ENCODE measurements at places on chromosomes 7 and 10.
A peak's percentile ranks its signal among the peaks of the same experiment; 100 is the strongest.

DNA sequence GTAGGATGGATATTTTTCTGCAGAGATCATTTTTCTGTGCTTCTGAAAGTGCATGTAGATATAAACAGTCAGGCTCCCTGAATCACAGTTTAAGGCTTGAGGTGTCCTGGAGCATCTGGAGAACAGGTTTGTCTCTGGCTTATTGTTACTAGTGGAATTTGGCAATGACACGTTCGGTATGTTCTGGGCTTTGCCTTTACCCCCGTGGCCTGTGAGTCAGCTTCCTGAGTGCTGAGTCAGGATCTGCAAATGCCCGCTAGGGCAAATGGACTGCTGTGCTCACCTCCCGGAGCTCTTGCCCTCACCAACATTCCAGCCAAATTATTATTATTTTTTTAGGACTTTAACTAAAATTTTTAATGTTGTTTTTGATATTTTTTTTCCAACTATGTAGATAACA lies 192.5 kb upstream of the PRSS1 start:
- no peak for DNase-seq

DNA sequence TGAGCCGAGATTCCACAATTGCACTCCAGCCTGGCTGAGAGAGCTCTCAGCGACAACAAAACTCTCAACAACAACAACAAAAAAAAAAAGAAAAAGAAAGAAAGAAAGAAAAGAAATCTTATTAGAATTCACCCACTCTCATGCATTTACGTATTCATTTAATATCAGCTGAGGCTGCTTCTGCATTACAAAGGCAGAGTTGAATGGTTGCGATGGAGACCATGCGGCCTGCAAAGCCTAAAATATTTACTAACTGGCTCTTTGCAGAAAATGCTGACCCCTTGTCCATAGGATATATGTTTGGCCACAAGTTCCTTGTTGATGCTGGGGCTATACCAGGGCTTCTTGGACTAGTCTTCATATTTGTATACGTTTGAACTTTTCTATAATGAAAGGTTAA lies 109.4 kb downstream of the SPDYE5 start:
- no peak for DNase-seq

GRCh38 chr7:116753130-116753529 lies 81.1 kb downstream of the MET start:
- DNase-seq: no peak

DNA sequence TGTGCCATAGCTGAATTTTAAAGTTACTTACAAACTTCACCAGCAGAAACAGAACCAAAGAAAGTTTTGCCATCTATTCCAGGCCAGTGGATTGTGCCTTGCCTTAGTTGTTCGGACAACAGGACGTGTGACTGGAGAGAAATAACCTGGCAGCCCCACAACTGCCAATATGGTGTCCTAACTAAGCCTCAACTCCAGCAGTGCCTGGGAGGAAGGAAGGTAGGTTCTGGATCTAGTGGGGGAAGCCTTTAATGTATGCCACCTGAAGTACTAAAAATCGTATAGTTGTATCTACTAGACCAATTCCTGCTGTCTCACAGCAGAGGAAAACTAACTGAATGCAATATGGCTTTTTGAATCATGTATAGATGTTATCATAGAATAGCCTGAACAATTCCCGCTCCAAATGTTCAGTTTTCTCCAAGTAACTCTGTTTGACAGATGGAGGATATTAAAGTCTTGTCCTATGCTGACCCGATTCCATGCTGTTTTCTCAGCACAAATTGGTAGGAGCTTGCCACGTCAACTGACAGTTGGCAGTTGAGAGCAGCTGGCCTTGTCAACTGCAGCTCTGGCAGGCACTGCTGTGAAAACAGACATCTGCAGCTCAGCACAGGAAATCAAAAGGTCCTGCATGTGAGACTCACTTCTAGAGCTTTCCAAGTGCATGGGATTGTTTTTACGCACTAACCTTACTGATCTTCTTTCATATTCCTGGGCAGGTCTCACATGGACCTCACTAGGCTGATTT lies 84.5 kb upstream of the WNT16 start:
- no peak for DNase-seq

DNA sequence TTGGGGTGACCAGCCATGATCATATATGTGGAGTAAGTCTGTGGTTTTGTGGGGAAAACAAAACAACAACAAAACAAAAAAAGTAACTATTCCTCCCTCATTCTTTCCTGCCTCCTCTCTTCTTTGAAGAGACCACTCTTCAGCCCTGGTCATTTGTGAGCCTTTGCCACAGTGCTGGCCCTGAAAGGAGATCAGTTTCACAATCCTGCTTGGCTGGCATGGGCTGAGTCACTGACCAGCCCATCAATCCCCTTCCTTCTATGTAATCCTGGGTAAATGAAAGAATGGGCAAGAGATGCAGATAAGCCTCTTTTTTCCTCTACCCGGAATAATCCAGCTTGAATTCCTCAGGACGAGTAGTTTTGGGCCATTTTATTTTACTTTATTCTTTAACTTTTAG lies 13.6 kb downstream of the CSTF2T start:
- no peak for DNase-seq

GRCh38 chr10:78568620-78569019 lies 500.1 kb upstream of the ZMIZ1 start:
- no peak for DNase-seq

DNA sequence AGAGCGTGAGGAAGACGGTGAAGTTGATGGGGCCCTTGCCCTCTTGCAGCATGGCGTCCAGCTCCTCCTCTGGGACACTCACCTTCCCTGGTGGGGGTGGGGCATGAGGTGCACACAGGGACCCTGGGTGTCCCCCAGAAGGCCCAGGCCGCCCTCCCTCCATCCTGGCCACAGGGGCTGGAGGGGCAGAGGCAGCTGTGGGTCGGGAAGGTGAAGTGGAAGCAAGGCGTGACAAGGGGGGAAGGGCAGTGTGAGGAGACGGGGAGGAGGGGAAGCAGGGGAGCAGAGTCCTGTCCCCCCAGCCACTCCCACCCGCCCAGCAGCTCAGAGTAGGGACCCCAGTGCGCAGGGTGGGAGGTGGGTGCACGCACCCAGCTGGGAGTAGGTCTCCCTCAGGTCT lies 791 bp downstream of the MYL7 start:
- DNase-seq: no peak

- no peak for DNase-seq
Measured at GRCh38 chr10:1404323-1405260, 332.7 kb downstream of the ADARB2 start.

- no peak for DNase-seq
Measured at GRCh38 chr7:148286150-148286549, 304.4 kb upstream of the C7orf33 start.

DNA sequence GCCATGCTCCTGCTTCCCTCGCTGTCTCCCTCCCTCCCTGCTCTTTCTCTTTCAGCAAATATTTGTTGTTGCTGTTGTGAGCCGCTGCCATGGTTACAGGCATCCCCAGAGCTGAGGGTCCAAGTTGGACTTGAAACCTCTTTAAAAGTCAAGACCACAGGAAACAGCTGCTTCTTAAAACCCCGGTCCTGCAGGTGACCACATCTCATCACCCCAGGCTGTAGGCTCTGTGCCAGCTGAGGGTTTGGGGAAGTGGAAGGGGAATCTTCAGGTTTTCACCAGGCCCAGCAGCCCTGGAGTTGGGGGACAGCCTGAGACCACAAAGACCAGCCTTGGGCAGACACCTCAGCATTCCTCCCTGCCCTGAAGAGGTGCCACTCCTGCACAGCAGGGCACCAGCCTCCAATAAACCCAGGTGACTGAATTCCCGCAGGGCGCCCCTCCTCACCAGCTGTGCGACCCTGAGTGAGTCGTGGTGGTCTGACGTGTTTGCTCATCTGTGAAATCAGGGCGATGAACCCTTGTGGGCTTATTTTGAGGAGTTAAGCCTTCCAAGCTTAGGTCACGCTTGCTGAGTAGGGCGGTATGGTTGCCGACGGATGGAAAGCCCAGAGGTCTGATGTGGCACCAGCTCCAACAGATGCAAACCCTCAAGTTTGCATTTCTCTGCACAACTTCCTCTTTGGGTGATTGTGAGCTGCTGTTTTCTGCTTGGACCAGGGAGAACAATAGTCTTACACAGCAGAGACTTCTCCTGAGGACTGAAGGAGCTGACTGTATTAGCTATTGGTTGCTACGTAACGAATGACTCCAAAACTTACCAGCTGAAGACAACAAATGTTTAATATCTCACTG lies 24.8 kb downstream of the NPTX2 start:
- no peak for DNase-seq

- no peak for DNase-seq
Measured at GRCh38 chr10:109173937-109174336, 749.4 kb downstream of the XPNPEP1 start.

- DNase-seq: no peak
Measured at GRCh38 chr10:5832946-5833345, 19.7 kb upstream of the GDI2 start.

DNA sequence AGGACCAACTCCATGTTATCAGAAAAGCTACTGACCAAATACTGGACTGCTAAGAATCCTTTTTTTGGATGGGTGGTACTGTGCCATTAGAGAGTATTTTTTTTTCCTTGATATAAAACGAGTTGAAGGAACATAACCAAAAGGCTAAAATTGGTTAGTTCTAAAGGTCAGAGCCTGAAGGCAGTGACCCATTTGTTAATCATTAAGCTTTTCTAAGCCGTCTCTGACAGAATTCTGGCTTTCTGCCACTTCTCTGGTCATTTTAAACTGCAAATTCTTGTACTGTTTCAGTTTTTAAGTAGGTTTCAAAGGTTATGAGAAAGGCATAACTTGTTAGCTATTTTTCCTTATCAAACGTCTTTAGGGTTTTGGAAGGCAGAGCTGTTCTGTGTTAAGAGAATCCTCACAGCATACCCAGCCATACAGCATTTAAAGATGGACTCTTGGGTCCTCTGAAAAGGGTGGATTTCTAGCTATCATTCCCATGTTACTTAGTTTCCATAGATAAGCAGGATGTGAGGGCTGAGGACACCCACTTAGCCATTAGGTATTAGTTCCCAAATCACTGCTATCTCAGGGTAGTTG lies 196.8 kb downstream of the RNLS start:
- DNase-seq: no peak

DNA sequence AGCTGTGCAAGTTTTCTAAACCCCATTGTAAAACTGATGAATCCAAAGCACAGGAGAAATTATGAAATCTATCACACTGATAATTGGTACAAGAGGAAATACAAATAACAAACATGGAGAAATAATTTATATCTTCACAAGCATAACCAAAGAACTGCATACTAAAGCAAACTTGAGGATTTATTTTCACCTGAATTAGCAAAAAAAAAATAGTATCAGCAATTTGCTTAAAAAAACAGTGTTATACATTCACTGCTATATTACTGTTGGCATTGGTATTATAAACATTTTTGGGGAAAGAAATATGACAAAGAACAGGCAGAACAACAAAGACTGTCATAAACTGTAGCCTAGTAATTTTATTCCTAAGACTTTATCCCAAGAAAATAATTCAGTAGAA lies 230.8 kb upstream of the NRP1 start:
- DNase-seq: no peak

GRCh38 chr7:105677817-105678573 lies 96.7 kb upstream of the EFCAB10 start:
- DNase-seq: peak; percentile 19

GRCh38 chr7:142539901-142540300 lies 209.4 kb upstream of the PRSS1 start:
- DNase-seq: no peak

- DNase-seq: no peak
Measured at GRCh38 chr10:103044942-103045489, 126.9 kb downstream of the CNNM2 start.

DNA sequence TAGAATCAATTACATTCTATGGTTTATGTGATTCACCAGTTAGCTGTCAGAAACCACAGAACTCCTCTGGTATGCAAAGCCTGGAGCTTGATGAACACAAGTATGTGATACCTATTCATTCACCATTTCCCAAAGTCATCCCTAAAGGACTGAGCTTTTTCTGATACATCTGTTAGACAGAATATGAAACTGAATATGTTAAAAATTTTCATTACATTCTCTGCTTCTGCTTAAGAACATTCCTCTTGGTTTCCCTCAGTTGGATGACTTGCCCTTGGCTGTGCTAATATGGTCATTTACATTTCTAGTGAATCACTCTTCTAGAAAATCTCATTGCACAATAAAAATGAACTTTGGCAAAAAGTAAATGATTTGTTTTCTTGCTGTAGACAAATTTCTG lies 10.8 kb upstream of the PON1 start:
- no peak for DNase-seq

GRCh38 chr7:38535073-38535472 lies 96.1 kb downstream of the AMPH start:
- DNase-seq: no peak

DNA sequence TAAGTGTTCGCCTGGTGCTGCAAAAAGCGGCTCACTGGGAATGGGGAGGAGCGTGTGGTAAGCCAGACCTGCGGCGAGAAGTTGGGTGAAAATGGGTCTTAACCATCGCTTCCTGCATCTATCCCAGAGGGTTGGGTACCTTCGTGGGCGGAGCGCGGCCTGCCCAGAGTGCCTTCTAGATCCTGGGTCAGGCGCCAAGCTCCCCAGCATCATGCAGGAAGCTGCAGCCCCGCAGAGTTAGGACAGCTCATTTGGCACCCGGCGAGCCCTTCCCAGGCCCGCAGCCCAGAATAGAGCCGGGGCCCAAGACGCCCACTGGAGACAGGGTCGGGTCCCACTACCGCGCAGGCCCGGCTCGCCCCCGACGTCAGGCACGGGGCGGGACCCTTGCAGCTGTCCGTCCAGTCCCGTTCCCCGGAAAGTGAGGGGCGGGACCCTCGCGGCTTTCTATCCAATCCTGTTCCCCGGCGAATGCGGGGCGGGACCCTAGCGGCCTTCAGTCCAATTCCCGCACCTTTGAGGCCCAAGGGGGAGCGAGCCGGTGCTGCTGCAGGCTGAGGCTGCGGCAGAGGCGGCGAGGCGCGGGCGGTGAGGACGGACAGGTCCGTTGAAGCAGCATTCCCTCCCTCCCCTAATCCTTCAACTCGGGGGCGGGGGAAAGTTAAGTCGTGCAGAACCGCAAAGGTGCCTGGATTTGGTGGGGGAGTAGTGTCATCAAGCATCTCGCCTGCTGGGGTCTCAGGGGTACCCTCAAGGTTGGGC lies at the start of gene CROT:
Gene CROT, plus strand, starts transcription at position 499 of the 762 bp plus-strand sequence. CDS start 3,405 bp downstream, outside the sequence.
- peak; percentile 85 for DNase-seq

GRCh38 chr7:25148772-25149575 lies 23.9 kb upstream of the CYCS start:
- no peak for DNase-seq

DNA sequence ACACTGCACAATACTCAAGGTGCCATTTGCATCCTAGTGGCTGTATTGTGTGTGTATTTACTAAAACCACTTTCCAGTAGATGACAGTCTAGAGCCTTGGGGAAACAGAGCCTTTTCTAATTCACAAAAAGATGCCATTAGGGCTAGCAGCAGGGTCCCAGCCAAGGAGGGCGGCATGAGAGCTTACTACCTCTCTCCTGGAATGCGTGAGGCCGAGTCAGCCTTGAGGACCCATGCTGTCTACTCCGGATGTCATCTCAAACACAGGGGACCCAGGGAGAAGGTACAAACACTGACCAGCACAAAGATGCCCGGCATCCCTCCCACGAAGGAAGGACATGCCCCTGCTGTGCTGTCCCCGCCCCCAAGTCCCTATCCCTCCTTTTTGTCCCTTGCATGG lies 65.5 kb downstream of the CYCS start:
- no peak for DNase-seq
